HEK293T (cell line): ENCODE measurements at places on chromosomes 13 and 19.

- no peak for DNase-seq
Measured at GRCh38 chr19:4181053-4181508, 1.3 kb downstream of the SIRT6 start.

DNA sequence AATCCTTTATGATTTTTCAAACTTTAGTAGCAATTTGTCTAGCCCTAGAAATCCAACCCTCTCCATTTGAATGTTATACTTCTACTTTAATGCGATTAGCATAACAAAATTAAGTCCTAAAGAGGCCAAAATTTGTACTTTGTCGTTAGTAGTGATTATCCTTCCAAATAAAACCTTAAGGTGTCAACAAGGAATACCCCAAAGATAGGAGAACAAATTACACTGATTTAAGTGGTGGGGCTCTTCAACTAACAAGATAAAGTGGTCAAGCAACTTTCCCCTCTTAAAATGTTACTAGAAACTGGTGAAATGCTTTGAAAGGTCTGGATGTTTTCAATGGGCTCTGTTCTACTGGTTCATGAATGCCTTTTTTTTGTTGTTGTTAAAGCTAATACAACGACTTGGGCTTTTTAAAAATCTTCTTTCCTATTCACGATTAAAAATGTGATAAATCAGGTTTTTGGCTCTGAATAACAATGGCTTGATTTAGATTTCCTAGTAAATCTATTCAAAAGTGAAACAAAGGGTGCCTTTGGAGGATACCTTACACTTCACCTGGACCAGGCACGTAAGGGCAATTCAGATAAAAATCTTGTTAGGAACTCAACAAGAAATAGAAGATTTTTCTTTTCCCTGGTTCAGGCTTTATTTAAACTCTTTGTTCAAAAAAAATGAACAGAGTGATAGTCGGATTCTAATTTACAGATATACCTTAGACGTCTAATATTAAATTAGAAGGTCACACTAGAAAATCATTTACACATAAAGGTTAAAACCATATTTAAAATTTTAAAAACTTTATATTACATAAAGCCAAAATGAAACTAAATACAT is 3.1 kb downstream of the SOX21 start:
- DNase-seq: no peak

GRCh38 chr19:11088506-11089253 is 583 bp upstream of the LDLR start:
- DNase-seq: no peak

DNA sequence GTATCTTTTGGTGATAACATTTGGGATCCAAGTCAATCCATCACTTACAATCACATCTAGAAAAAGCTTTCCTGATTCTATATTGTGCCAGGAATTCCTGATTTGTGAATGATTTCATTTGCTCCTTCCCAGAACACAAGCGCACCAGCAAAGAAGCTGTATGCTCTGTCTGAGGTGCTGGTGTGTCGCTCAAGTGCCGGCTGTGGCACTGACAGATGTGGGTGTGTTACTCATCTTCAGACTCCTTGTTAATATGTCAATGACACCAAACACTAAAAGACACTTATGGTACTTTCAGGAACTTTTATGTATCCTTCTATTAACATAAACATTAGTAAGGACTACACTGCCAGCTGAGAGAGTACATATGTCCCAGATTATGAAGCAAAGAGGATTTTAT is 429.1 kb downstream of the ITGBL1 start:
- no peak for DNase-seq

DNA sequence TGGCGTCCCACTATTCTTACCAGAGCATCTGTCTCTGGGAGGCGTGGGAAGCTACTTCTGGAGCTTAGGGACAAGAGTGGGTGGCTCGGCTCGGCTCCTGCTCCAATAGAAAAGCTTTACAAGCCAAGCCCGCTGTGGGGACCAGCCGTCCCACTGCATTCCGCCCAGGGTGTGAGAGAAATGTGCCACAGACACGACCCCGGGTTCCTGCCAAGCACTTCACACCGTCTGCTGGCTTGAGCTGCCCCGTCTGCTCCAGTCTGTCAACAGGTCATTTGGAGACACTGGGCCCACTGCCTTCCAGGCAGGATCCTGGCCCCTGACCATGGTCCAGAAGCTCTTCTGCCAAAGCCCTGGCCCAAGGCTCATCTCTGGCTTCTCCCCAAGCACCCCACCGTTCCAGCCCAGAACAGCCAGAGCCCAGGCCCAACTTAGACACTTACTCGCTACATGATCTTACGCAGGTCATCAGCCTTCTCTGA is 6.5 kb upstream of the FKRP start:
- no peak for DNase-seq
